ENCODE measurements at places on chromosomes 5 and 9.

DNA sequence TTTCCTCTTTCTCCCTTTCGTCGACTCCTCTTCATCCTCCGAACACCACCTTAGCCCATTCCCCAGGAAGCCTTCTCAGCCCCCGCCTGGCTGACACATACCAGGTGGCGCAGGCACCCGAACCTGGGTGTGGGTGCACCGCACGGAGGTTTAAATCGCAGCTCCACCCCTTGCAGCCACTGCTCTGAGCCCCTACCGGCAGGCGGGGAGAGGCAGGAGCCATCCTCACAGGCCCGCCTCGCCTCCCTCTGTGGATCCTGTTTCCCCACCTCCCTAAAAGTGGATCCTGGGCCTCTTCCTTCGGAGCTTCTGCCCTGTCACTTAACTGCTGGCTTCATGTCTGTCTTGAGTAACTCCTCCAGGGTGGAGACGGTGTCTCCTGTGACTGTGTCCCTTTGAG is 110.7 kb downstream of the OLFM1 start:
- DNase-seq = no peak

- peak; percentile 89 for DNase-seq
These were observed at the start of gene CCNJL for GRCh38 chr5:160312134-160312959. CCNJL (minus strand) TSS chr5:160312564; CDS start chr5:160311923, 641 bp downstream.

- no peak for DNase-seq
These were observed 457.5 kb downstream of the ENC1 start for GRCh38 chr5:74183041-74183440.

DNA sequence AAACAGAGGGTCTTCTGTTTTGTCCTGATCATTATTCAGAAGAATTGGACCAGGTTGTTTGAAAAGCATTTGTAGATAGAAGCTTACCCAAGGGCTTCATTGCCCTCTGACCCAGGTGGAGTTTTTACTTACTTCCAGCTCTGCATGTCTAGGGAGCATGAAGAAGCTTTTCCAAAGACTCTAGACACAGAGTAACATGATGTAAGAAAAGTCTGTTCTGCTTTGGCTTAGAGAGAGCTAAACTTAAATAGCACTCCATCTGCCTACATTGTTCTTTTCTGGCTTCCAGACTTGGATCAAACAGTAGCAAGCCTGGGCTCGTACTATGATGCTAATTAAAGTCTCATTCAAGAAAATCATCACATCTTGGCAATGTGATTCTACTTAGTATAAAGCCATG is 112.1 kb downstream of the SNCAIP start:
- DNase-seq = no peak

GRCh38 chr5:149018909-149019443 is 43.9 kb downstream of the SH3TC2 start:
- DNase-seq = no peak

DNA sequence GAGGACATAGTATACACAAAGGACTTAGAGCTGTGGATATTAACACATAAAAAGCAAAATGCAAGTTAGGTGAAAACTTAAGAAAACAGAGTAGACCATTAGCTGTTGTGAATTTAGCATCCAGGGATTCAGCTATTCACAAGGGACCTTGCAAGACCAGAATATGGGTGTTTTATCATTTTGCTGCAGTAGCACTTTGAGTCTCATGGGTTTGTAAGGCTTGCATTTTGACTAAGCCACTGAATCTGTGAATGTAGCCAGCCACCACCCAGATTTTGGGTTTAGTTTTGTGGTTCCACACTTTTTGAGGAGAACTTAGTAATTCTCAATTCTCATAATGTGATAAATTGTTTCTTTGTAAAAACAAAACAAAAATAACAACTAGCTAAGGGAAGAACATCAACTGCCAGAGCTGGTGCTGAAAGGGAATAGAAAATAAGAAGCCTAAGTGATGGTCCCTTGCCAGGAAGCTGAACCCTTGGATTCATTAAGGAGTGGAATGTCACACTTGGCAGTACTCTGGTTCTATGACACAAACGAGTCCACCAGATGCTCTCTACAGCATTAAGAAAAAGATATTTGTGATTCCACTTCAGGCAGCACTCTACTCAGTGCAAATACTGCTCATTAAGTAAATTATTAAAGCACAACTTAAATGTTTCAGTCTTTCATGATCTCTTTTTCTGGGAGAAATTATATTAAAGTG is 557.4 kb upstream of the ZNF462 start:
- no peak for DNase-seq

DNA sequence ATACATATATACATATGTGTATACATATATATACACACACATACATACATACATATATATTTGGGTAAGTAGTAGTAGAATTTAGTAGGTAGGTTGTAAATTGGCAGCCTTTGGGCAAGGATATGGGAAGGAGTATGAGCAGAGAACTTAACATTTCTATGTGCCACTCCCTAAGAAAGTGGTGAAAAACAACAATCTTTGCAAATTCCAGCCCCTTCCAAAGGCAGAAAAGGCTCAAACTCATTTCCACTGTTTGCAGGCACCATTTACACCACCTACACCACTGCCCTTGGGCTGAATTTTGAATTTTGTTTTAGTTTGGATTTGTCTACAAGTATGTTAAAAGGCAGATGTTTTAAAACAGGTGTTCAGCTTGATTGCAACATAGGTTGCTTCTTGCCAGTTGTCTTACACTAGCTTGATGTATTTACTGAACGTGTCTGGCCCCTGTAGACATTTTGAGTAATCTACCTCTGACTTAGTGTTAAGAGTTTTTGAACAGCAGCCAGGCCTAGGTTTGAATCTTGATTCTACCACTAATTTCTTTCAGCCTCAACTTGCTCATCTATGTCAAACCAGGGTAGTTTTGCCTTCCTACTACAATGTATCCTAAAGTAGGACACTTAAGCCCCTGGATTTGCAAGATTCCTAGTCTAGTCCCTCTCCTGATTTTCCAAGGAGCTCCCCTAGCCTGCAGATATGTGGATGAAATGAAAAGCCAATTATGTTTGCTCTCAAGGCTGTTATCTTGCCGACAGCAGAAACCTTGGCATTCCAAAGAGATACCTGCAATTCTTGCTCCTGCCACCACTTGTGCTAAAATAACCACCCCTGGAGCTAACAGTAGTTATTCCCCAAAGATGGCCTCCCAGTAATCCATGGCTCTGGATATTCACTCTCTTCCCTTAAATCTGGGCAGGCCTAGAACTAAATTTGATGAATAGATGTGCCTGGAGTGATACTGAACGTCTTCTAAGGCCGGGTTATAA is 156.2 kb upstream of the SLC44A1 start:
- no peak for DNase-seq

DNA sequence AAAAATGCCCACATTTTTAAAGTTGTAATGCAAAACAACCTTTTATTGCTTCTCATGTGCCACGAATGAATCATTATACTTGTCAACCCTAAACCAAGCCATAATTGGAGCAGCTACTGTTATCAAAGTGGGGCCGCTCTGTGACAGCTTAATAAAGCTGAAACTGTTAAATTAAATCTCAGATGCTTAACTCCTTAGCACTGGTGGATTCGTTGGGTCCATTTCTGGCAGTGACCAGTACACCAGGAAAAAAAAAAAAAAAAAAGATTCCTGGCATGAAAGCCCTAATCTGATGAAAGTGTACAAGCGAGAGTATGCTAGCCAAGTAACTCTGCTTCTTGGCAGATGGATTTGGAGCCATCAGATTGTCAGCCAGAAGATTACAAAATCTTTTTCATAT is 164.8 kb downstream of the ZSWIM6 start:
- DNase-seq = no peak

DNA sequence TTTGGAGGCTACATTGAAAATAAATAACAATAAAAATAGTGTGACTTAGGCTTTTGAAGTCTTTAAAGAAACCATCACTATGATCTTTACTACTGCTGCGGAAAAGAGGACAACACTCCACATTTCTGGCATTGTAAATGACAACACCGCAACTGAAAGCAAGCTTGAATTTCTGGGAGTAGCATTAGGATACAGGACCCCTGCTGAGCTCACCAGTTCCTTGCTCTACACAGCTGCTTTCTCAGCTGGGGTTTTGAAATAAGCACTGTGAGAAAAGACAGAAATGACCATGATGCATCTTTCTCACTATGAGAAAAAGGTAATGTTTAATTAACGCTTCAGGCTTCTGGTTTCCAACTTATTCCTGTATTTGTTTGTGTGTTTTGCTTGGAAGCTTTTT is 168.0 kb downstream of the TAF11L14 start:
- no peak for DNase-seq

DNA sequence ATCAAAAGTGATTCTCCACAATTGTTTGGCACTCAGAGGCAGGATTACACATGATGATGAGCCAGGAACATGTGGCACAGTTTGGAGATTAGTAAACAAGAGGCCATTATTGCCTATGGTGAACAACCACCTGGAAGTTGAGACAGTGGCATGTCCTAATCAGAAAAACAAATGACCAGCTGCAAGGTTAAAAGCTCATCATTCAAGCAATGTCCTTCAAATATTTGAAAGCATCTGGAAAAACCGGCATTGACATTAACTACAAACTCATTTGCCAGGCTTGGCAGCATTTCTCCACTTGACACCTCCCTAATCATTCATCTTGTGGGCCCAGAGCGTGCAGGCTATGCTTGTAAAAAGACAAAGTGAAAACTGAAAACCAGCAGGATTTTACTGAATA is 80.6 kb upstream of the MEGF10 start:
- DNase-seq = no peak

DNA sequence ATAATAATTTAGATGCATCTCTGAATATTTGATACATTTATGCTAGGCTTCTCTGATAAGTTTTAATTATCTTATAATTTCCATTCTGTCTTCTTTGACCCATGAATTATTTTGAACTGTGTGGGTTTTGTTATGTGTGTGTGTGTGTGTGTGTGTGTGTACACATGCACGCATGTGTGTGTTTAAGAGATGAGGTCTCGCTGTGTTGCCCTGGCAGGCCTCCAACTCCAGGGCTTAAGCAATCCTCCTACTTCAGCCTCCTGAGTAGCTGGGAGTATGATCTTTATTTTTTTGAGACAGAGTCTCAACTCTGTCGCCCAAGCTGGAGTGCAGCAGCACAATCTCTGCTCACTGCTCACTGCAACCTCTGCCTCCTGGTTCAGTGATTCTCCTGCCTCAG is 75.4 kb downstream of the NDUFAF2 start:
- no peak for DNase-seq

GRCh38 chr9:32992595-32993238 is 8.7 kb downstream of the APTX start:
- DNase-seq = no peak

DNA sequence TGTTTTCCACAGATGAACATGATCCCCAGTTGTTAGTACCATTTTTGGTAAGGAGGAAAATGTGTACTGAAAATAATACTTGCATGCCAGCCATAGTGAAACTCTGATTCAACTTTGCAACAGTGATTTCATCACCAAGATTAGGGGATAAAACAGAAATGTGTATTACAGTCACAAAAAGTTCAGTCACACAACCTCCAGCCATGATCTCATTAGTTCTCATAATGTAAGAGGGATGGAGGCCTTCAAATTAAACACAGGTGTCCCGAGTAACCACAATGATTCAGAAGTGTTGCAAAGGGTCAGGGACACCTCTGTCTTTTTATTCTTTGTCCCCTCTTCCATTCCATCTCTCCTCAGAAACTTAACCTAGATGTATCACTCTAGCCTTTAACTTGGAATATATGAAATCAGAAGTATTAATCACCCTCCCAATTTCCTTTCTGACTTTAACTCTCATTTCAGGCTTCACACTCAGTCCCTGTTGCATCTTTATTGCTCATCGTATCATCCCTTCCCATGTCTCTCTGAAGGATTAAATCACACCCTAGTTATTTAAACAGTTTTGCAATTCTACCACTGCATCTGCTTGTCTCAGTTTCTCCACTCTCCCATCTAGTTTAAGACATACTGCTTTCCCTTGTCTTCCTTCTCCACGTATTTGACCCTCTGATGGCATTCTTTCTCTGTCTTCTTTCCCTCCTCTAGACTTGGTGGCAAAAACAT is 291.2 kb downstream of the ADAMTS6 start:
- DNase-seq = no peak

GRCh38 chr9:136231478-136232297 is 13.9 kb downstream of the QSOX2 start:
- no peak for DNase-seq

GRCh38 chr9:113648586-113648985 is 185.1 kb downstream of the RGS3 start:
- no peak for DNase-seq

DNA sequence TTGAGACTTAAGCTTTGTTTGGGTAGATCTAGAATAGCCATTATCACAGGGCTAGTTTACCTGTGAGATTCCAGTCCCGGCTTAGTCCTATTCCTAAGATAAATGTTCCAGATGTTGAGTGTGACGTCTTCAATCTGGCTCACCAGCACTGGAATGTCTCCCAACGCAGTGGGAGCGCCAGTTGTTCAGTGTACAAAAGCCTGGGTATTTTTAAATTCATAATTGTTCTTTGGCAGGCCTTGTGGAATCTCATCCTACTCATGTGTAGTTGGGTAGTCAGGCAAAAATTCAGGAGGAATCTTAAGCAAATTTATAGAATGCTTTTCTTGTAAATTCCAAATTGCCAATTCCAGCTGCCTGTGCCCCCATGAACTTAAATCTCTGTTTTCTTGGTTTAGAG is 272.6 kb upstream of the KCNN2 start:
- DNase-seq = no peak

DNA sequence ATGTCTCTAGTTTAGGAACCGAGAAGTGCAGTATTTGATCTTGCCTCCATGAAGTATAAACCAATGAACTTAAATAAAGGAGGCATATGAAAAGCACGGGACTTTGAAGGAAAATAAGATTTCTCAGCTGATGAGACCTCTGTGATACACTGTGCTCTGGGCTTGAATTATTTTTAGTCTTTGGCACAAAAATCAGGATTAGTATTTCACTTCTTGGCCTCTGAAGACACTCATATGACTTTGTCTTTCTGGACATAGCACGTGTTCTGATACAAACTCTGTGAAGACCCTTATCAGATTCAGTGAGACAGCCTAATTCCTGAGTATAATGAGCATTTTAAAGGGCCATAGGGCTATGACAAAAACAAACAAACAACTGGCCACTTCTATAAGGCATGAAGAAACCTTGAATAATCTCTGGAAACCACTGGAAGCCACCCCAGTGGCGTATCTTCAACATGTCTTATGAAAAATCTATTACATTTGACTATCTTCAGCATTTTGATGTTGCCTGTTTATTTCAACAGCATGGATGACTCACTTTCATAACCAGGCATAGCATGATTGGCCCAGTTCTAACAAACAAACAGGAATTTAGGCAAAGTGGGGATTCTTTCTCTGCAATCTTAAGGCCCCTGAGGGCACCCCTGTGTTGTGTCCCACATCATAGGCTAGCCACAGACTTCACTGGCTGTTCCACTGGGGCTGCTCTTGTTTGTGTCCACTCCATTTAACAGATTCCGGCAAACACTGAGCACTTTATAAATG is 90.3 kb upstream of the ZNF462 start:
- DNase-seq = no peak

Measured in nephron progenitor cell (in vitro differentiated cells).